Activated T-helper 1 cell treated with Interleukin-2 at 50 U/mL for 16 hours (primary cell): ENCODE measurements at places on chromosomes 7 and 10.

DNA sequence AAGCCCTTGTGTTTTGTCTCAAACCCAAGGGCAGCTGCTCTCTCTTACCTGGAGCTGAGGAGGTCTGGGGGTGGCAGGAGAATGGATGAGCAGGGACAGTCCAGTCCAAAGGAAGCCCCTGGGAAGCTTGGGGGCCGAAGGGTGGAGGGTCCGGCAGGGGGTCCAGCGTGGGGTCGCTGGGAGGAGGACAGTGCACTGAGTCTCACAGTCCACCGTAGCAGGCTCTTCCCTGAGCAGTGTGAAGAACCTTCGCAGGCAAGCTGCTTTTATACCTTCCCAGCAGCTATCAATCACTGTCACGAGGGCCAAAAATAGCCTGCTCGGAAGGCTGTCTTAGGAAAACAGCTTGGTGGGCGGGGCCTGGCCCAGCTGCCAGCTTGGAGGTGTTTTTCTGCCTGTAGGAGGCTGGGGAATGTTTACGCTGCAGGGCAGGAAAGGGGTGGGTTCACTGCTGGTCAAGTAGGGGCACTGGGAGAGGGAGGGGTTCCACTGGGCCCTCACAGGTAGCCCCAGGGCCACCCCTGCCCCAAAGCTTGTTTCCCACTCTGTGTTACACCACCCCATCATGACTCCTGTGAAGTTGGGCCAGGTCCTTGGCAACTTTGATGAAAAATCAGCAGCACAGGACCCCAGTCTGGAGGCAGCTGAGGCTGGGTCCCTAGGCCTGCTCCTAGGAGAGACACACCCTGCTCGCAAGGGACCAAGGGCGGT is at the start of gene DEPP1:
Gene DEPP1 (minus strand): TSS at position 240 of the 711 bp plus-strand sequence. CDS start 779 bp downstream, outside the sequence.
- DNase-seq = no peak

- no peak for DNase-seq
Measured at GRCh38 chr10:29897430-29897829, 162.0 kb downstream of the JCAD start.

- DNase-seq = no peak
Measured at GRCh38 chr7:81533426-81533825, 236.4 kb downstream of the HGF start.

GRCh38 chr10:6713120-6713519 is 133.0 kb upstream of the PRKCQ start:
- no peak for DNase-seq

- no peak for DNase-seq
Measured at GRCh38 chr10:124569623-124570470, 108.2 kb downstream of the LHPP start.

GRCh38 chr7:127819975-127820731 is 168.2 kb downstream of the SND1 start:
- no peak for DNase-seq

GRCh38 chr10:14571866-14572507 is 202.7 kb downstream of the FAM107B start:
- peak; percentile 25 for DNase-seq

- no peak for DNase-seq
Measured at GRCh38 chr7:34357946-34358345, 300.1 kb upstream of the NPSR1 start.

GRCh38 chr10:52128056-52128683 is 185.9 kb upstream of the DKK1 start:
- DNase-seq = no peak

- no peak for DNase-seq
Measured at GRCh38 chr7:26329520-26330255, 38.0 kb downstream of the SNX10 start.

DNA sequence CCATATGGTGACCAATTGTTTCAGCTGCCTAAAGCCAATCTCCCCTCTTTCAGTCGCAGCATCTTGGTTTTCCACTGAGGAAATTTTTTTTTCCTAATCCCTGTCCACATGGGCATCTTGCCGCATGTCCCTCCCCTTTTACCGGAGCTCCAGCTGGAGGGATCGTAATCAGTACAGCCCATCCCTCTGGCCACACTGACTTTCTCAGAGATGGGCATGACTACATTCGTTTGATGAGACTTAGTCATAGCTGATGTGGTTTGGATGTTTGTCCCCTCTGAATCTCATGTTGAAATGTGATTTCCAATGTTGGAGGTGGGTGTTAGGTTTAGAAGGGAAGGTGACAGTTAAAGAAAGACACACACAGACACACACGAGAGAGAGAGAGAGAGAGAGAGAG is 186.8 kb upstream of the CXCL12 start:
- no peak for DNase-seq

DNA sequence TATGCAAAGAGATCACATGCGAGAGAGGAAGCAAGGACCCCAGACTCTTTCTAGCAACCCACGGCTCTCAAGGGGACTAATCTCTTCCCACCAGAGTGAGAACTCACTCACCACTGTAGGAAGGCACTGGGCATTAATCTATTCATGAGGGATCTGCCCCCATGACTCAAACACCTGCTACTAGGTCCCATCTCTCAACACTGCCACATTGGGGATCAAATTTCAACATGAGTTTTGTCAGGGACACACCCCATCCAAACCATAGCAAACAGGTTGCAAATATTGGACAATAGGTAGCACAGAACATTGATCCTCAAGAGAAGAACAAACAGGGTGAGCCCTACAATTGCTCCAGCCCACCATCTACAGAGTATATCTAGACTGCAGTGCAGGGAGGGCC is 740.6 kb downstream of the LRMDA start:
- no peak for DNase-seq

DNA sequence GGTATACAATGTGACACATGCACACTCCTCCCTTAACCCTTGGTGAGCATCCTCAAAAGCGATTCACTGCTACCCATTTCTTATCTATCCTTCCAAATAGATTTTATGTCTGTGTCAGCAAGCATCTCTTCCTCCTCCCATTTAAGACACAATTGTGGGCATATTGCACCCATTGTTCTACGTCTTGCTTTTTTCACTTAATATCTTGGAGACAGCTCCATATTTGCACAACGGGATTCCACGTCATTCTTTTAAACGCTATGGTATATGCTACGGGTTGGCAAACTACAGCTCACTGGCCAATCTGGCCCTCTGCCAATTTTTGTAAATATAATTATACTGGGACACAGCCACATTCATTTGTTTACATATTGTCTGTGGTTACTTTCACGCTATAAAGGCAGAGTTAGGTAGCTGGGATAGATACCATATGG is 88.6 kb downstream of the RNF216 start:
- no peak for DNase-seq

- DNase-seq = no peak
Measured at GRCh38 chr7:85733169-85733915, 546.5 kb upstream of the SEMA3D start.

GRCh38 chr7:44750921-44751571 is 2.4 kb downstream of the ZMIZ2 start:
- DNase-seq = peak; percentile 16

DNA sequence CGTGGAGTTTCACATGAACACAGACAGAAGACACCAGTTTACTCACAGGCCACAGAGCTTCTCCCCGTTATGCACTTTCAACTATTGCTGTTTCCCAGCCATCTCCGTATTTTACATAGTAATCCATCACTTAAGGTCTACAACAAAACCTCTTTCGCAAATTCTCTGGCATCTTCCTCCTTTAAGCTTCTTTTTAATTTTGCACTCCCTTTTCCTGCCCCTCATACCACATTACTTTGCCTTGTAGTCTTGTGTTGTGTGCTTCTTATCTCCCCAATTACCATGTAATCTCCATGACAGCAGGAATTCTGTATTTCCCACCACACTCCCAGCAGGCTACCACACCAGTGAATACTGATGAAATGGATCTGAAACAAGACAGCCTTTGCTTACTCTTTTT is 87.3 kb downstream of the ODAD2 start:
- no peak for DNase-seq

GRCh38 chr7:28798274-28798673 is 159.9 kb downstream of the TRIL start:
- no peak for DNase-seq

DNA sequence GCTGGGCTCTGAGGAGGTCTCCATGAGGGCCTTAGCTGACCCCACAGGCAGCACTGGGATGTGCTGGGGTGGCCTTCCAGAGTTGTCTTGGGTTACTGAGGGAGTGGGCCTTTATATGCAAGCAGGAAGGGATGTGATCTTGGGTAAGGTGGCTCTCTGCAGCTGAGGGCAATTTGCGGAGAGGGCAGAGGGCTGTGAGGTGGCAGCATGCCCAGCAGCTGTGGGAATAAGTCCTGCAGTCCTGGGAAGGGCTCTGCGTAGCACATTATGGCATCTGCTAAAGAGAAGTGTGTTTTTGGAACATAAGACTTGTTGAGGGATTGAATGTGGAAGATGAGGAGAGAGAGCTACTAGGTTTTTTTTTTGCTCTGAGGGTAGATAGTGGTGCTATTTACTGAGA is 99.6 kb upstream of the KMT2E start:
- DNase-seq = no peak

- DNase-seq = no peak
Measured at GRCh38 chr10:5975641-5976473, 1.5 kb downstream of the IL15RA start.

DNA sequence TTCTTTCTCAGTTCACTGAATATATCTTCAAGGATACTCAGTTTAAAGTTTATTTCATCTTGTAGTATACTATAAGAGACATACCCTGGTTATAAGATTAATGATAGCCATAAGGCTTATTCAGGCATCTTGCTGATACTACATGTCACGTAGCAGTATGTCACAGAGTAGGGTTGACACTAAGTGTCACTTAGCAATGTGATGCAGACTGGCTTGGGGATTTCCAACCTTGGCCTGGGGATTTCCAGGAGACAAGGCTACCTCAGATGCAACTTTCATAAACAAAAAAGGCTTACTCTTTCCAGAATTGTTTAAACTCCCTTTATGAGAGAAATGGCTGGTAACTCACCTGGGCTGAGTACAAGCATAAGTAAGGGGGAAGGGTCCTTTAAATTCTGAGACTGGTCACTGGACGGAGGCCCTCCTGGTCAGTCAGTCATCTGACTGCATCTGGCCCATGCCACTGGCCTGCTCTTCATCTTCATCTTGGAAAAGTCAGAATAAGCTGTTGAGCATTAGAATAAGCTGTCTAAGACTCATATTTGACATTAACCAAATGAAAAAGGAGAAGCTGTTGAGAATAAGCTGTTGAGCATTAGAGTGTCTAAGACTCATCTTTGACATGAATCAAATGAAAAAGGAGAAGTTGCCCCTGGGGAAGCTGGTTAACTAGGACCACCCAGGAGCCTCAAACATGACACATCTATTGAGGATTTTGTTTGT is 9.5 kb downstream of the SLC13A1 start:
- no peak for DNase-seq

DNA sequence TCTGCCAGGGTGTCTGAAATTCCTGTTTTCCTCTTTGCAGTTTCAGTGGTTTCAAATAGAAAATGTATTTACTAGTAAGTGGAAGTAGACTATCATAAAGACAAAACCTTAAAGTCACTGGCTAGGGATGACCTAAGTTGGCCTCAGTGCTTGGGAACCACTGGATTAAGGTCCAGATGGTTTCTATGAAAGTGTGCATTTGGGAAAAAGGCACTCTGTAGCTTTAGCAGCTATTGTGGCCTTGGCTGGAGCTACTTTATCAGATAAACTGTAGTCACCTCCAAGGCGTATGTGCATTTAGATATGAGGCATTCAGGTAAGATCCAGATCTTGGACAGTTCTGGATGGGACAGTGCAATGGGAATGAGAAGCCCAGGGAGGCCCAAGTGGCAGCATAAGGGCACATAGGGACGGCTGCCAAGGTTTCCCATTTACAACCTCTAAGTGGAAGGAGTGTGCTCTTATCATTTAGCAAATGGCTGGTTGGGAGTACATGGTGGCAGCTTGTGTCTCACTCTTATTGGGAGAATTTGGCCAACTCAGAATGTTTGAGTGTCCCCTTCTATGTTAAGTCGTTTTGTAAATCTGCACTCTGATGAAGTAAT is 185.6 kb downstream of the LRMDA start:
- DNase-seq = no peak

DNA sequence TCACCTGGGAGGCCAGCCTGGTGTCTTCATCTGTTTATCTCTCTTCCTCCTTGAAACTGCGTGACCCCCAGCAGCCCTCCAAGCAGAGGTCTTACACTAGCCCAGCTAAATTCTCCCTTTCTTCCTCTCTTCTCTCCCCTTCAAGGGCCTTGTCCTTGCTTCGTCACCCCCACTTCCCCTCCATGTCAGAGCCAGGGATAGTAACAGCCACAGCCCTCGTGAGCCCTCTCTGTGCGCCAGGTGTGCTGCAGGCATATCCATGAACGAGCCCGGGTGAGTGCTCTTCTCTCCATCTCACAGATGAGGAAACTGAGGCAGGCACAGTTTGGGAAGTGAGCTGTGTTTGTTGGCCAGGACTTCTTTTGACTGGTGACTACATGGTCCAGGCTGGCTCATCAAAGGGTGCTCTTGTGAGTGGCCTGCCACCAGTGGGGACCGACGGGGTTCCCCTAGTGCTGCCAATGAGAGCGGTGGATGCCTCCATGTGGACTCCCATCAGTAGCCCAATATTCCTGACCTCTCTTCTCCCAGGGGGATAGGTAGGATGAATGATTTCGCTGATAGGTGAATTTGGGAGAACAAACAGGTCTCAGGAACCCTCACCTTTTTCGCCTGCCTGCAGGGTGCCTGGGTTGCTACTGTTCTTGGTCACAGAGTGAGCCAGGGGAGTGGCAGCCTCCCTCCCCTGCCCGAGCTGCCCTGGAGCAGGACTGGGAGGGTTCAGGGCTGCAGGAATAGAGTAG is 38.1 kb downstream of the ADRA2A start:
- DNase-seq = no peak

DNA sequence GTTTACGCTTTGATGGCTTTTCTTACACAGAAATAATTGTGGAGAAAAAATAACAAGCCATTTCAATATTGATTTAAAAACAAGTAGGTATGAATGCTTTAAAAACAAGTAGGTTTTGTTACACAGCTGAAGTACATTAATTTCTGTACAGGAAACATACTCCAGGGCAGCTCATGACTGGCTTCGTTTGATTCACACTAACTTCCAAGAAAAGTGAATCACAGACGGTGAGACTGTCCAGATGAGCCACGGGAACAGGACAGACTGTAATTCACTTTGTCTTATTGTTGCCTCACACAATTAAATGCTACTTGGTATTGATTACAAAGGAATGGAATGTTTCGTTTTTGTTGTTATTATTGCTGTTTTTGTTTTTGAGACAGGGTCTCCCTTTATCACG is 26.6 kb upstream of the SNX10 start:
- DNase-seq = no peak

- DNase-seq = no peak
Measured at GRCh38 chr10:31697271-31698180, 231.1 kb downstream of the ARHGAP12 start.

GRCh38 chr10:10687751-10688150 is 329.9 kb upstream of the CELF2 start:
- no peak for DNase-seq

DNA sequence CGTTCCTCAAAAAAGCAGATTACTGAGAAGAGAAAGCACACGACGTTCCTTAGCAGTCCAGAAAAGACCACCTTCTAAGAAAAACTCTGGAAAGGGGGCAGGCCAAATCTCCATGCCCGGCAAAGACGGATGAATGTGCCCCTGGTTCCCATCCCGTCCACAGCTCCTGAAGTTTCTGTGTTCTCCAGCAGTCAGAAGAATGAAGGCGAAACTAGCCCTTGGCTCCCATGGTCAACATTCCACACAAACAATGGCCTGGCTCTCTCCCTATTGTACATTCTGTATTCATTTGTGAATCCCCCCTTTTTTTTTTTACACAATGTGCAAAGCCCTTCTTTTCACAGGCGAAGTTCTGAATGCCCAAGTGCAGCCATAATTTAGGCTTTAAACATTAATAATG is 5.3 kb downstream of the CTBP2 start:
- no peak for DNase-seq

- no peak for DNase-seq
Measured at GRCh38 chr7:148395990-148396716, 194.4 kb upstream of the C7orf33 start.

- DNase-seq = no peak
Measured at GRCh38 chr7:109868215-109868860, 1222.6 kb upstream of the LRRN3 start.
